ENCODE measurements at places on chromosomes 4 and X.

DNA sequence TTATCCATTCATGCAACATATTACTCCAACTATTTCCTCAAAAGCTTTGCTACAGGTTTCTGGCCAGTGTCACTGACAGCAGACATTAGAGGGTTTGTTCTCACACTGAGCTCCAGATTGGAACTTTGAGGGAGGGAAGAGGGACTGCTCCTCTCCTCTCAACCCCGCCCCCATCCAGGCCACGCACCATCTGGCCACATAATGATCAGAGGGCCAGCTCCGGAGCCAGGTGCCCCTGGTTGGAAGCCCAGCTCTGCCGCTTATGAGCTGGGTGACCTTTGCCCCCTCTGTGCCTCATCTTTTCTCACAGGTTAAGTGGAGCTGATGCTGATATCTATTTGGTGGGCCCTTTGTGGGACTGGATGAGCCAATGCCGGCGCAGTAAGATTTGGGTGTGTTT is 55.8 kb downstream of the C4orf50 start:
- DNase-seq = no peak

DNA sequence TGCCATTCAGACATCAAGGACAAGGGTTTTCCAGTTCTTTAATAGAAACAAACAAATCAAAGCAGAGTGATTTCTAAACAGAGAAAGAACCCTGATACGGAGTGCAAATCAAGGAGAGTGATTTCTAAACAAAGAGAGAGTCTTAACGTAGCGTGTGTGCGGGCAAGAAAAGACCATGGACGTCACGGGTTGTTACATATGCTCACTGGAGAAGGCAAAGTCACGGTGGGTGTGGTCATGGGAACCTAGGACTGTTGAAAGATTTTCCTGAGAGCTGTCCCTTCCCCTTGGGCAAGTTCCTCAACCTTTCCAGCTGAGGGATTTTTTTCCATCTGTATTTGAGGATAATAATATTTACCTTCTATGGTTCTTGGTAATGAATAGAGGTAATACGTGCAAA is 95.0 kb upstream of the SLC34A2 start:
- DNase-seq = no peak

GRCh38 chr4:38531141-38531727 is 132.8 kb upstream of the KLF3 start:
- DNase-seq = peak; percentile 45

DNA sequence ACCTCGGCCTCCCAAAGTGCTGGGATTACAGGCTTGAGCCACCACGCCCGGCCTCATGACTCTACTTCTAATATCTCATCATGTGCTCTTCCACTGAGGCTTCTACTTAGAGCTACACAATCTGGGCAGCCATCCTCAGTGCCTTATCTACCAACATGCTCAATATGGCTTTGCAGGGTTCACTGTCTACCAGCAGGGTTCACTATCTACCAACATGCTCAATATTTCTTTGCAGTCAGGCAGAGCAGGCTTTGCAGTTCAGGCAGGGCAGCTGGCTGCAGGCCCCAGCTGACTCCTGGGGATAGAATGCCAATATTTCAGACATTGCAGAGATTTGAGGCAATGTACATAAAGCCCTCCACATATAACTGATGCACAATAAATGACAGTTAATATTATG is 47.5 kb downstream of the PKD2 start:
- peak; percentile 46 for DNase-seq

DNA sequence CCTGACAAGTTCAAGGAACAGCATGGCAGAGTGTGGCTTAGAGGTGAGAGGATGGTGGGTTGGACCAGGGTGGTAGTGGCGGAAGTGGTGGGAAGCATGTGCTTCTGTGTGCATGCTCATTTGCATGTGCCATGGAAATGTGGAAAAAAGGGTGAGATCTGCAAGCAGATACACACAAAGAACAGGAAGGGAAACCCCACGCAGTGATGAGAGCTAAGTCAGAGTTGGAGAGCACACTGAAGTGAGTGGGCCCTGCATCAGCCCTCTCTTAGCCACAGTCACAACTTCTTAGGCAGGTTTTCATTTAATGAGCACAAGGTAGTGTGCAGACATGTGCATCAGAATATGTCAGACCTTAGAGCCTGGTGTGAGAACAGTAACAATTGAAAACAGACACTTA is 483.8 kb downstream of the AFF2 start:
- DNase-seq = no peak

DNA sequence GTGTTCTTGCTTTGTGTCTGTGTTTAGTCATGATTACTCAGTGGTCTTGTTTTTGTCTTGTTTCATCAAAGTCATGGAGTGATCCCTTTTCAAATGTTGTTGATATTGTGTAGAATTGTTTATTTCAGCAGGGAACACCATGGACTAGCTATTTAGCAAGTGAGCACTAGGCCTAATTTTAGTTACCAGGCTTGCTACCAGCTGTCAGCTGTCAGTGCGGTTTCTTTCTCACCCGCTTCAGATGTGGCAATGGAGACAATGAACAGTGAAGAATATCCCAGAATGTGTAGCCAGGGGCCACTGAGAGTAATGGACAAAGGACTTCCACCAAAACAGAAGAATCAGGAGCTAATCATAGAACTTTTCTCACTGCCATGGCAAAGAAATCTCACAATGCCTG is 432.8 kb upstream of the FMR1 start:
- no peak for DNase-seq

- no peak for DNase-seq
Measured at GRCh38 chrX:32745323-32745722, 466.0 kb downstream of the DMD start.

GRCh38 chrX:30309139-30309571 is at the start of gene NR0B1:
NR0B1 (minus strand) TSS chrX:30309390; CDS start chrX:30309363, 27 bp downstream.
- DNase-seq = peak; percentile 14

- peak; percentile 23 for DNase-seq
Measured at GRCh38 chr4:81676537-81676936, 204.8 kb upstream of the RASGEF1B start.

DNA sequence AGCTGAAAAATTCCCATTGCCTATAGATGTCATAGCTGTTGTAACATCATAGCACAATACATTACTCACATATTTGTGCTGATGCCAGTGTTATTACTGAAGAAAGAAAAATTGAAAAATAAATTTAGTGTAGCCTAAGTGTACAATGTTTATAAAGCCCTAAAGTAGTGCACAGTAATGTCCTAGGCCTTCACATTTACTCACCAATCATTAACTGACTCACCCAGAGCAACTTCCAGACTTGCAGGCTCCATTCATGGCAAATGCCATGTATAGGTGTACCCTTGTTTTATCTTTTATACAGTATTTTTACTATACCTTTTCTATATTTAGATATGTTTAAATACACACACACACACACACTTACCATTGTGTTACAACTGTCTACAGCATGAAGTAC is 265.4 kb upstream of the MAGEB18 start:
- no peak for DNase-seq
